ENCODE measurements at places on chromosomes 1 and 21.

DNA sequence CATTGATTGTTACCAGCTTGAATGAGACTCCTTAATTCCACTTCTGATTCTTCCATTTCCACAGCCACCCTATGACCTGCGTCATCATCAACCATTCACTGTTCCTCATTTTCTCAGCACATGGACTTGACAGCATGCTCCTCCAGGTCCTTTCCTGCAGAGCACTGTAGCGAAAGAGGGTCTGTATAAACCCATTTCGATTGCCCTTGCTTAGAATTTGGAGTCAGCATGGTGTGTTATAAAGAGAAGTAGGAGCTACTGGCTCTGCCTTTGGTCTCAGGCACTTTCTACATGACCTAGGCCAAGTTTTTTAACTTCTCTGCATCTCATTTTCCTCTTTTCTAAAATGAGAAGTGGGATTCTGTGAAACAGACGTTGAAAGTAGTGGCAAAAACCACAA is 133.8 kb downstream of the AK5 start:
- no peak for DNase-seq

GRCh38 chr1:38829368-38829767 is 30.2 kb downstream of the RRAGC start:
- DNase-seq = no peak

- DNase-seq = no peak
Measured at GRCh38 chr1:27567146-27567526, 36.8 kb downstream of the AHDC1 start.

- DNase-seq = peak; percentile 18
Measured at GRCh38 chr21:15520811-15521643, 208.8 kb upstream of the USP25 start.

GRCh38 chr1:115262886-115263285 is 75.2 kb downstream of the NGF start:
- no peak for DNase-seq

DNA sequence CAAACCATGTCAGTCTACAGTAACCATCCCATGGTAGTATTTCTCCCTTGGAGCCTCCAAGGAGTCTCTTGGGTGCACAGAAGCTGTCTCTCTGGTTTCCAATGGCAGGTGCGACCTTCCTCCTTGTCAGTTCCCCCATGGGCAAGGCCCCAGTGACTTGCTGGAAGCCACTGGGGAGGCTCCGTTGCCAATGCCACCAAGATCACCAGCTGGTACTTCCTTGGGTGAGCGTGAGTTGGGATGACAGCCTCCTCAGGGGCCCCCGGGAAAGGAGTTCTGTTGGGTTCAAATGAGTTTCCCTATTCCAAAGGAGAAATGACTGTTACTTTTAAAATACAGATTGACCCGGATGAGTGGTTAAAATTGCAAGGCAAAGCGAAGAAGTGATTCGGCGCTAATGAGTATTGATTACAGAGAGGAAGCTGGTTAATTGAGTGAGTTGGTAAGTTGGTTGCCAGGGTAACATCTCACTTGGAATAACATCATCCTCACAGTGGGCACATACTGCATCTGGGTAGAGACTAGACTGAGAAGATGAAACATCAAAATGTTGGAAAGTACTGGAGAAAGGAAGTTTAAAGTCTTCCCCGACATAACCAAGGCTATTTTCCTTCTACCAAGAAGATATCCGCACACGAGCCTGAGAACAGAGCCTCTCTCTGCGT is 53.0 kb upstream of the LAPTM5 start:
- DNase-seq = no peak

Measured in HT-29 (cell line).